ENCODE measurements at places on chromosomes 3 and 15. TPM values are rescaled to one million over a fixed set of nuclear protein-coding genes. Genes with fewer than 3 reads are reported as not detected.

GRCh38 chr15:101461097-101461496 lies 28.4 kb downstream of the PCSK6 start:
- no peak for DNase-seq

HES1 gene
- 38.2 TPM for total RNA-seq

GUCA1C gene
- not detected for total RNA-seq

INSYN1 gene
- not detected for total RNA-seq

DNA sequence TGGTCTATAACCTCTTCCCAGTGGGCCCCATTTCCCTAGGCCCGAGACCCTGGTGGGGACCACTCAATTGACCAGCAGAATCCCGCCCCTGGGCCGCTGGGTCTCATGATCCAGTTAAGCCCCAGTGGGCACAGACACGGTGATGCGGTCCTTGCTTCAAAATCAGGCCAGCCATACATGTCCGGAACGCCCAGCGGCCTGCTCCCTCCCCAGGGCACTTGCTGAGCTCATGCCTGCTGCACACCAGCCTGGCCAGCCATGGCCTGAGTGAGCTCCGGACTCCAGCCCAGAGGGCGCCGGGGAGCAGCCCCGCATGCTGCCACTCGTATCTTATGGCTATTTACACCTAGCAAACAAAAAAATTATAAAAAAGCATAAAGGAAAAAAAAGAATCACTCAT lies 34.4 kb upstream of the IQSEC1 start:
- no peak for DNase-seq

- DNase-seq = peak; percentile 28
These were observed 37.0 kb upstream of the TNFAIP8L3 start for GRCh38 chr15:51131596-51132290.

DNA sequence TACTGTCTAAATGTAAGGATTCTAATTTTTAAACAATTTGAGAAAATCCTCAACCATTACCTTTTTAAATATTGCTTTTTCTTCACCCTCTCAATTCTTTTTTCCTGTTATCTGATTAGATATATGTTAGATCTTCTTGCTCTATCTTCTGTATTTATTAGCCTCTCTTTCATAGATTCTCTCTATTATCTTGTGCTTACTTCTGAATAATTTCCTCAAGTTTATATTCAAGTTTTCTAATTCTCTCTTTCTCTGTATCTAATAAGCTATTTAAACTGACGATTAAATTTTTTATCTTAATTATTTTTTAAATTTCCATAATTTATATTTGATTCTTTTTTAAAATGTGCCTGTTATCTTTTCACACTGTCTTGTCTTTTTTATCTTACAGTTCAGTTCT lies 10.6 kb upstream of the MECOM start:
- DNase-seq = no peak

LOXL1 gene
- total RNA-seq = 45.9 TPM

GRCh38 chr3:72230774-72231379 lies 445.9 kb upstream of the PROK2 start:
- no peak for DNase-seq

- peak; percentile 56 for DNase-seq
These were observed 156.7 kb downstream of the CACNA2D3 start for GRCh38 chr3:54279005-54279583.

DNA sequence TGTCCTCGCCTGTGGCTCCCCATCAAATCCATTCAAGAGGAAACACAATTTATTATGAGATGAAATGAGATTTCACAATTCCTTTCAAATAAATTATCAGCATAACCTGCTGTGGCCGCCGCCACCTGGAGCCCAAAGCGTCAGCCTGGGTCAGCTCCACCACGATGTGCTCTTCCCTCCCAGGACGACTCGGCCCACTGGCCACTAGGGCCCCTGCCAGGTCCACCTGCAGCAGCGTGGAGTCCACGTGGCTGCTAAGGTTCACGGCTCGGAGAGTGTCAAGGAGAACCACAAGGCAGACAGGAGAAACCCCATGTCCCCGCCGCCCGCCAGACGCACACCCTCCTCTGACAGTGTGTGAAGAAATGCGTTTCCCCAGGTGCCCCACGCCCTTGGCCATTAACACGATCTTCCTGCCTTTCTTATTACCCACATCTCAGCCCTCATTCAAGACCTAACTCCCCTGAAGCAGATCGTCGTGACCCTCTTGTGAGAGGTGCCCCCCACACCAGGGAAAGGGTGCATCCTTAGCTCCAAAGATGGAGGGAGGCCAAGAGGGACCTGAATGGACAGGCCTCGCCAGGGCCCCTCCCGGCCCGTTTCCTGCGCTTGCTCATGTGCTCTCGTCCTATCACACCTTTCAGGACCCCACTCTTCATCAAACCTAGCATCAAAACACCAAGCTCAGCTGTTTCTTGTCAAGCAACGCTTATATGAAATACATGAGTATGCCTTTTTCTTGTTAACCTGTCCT lies 80.6 kb downstream of the OCA2 start:
- DNase-seq = no peak

DNA sequence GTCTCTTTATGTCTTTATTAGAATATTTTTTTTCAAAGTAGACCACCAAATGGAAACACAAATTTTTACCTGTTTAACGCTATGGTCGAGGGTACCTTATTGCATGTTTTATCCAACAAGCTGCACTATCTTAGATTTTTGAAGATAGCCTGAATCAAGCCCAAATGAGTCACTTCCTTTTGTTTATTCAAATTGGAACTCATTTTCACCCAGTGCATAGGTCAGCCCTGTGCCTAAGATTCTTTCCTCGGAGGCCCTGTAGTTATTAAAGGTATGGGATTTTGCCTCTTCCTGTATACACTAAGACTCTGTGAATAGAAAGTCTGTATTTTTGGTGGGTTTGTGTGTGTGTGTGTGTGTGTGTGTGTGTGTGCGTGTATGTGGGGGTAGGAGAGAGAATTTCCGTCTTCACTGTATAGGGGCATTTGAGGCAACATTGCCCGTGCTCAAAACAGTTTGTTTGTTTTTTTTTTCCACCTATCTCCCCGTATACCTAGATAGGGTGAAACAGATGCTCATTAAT lies 358.0 kb upstream of the CADM2 start:
- DNase-seq = no peak
